Hippocampal formation (tissue), 2 donors: ENCODE measurements at places on chromosomes 3 and 15.

DNA sequence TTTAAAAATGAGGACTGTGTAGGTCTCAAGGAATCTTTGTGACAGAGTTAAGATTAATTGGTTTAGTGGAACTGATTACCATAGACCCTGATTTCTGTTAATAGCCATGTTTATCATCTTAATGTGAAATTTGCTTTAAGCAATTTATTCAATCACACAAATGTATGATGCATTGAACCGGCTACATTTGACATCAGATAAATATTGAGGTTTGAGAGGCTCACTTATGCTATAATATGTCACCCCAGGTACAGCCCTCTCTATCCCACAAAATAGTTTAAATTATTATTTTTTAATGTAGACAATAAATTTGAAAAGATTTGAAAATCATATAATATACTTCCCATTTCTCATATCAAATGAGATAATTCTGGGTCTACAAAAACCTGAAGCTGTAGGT lies 413.3 kb downstream of the NAALADL2 start:
- no peak for DNase-seq

- no peak for DNase-seq
Observed at GRCh38 chr3:56919797-56920195, 118.0 kb upstream of the ARHGEF3 start.

GRCh38 chr3:74614107-74614967 lies at the start of gene CNTN3:
Gene CNTN3 (minus strand): TSS chr3:74614659. CDS start chr3:74521112, 93,547 bp downstream.
- DNase-seq: no peak

GRCh38 chr3:72133329-72134011 lies 348.5 kb upstream of the PROK2 start:
- DNase-seq: no peak

GRCh38 chr3:14133876-14134275 lies 9.0 kb downstream of the TMEM43 start:
- DNase-seq: no peak

DNA sequence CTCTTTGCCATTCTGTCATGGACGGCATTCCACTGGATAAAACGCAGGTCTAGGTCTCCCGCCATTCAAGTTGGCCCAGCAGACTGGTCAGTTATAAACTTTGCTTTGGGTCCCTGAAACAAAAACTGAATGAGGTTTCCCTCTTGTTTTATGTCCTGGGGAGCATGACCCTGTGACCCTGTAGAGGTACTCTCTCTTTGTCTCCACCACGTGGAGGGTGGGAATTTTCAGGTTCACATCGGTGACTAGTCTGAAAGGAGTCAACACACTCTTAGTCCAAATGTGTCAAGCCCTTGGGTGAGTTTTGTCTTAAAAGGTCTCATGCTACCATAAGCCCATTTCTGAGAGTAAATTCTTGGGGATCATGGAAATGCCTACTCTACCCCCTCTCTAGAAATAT lies 139.9 kb downstream of the PLCH1 start:
- DNase-seq: no peak

DNA sequence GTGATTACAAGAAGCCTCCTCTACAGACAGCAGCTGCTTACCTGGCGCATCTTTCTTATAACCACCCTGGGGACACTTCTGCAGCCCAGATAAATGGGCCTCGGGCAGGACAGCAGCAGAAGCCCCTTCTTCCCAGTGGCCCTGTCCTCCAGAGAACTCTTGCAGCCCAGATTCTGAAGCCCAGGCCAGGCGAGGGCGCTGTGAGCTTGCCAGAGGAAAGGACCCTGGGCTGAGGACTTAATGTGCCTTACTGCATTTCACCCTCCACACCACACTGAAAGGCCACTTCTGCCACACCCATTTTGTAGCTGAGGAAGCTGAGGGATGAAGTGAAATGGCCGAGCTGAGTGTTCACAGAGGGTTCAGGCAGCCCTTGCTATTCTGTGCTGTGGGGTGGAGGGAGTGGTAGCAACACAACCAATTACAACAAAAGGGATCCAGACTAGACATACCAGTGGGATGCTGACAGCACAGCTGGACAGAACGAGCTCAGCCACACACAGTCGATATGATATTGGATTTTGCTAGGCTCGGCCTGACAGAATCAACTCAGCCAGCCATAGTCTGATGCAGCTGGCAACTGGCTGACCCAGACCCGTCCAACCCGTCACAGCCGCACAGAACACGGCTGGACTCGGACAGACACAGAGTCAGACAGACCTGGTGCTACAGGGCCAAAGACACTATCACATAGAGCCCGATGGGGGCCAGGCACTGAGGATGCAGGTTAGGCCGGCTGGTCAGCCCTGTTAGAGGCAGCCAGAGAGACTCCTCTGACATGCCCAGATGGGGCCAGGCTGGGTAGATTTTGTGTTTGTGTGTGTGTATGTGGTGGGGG lies 7.3 kb downstream of the ACOX2 start:
- DNase-seq: no peak

DNA sequence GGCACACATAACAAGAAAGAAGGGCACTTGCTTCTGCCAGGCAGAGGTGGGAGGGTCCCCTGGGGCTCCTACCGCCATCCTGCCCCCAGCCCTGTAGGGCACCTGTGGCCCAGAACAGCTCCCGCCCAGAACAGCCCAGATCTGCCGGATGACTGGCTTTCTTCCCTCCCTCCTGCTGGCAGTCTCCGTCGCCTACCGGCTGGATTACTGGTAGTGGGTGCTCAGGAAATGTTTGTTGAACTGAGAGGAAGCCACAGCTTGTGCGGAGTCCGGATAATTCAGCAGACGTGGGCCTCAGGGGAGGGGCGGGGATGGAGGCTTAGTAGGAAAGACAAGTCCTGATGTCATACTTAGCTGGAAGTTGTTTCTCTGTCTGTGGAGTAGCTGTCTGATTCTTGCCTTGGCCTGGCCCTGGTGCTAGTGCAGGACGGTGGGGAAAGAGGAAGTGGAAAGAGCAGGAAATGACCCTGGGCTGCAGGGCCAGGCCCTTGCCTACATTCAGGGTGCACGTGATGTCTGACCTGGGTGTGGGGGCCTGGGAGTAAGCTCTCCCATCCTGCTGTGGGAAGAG lies 6.7 kb downstream of the CCDC9B start:
- DNase-seq: peak; percentile 58

- no peak for DNase-seq
Observed at GRCh38 chr15:66563126-66563525, 2.7 kb downstream of the LCTL start.

- no peak for DNase-seq
Observed at GRCh38 chr15:62334536-62334935, 169.5 kb upstream of the C2CD4B start.

- DNase-seq: no peak
Observed at GRCh38 chr3:46664188-46664970, 29.1 kb downstream of the ALS2CL start.

DNA sequence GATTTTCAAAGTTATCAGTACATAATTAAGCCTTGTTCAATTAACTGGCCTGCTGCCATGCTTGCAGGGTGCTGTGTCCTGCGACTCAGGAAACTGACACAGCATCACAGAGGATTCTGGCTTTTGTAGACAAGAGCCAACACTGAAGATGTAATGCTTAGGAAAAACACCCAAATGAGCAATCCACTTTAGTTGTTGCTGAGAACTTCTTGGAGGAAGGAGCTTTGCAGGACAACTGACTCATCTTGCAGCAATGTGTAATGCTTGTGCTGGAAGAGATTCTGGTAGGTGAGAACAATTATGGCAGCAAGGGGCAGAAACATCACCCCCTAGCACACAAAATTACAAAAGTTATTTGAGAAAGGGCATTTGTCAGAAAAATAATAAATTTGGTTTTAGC lies 67.6 kb downstream of the NLGN1 start:
- no peak for DNase-seq

DNA sequence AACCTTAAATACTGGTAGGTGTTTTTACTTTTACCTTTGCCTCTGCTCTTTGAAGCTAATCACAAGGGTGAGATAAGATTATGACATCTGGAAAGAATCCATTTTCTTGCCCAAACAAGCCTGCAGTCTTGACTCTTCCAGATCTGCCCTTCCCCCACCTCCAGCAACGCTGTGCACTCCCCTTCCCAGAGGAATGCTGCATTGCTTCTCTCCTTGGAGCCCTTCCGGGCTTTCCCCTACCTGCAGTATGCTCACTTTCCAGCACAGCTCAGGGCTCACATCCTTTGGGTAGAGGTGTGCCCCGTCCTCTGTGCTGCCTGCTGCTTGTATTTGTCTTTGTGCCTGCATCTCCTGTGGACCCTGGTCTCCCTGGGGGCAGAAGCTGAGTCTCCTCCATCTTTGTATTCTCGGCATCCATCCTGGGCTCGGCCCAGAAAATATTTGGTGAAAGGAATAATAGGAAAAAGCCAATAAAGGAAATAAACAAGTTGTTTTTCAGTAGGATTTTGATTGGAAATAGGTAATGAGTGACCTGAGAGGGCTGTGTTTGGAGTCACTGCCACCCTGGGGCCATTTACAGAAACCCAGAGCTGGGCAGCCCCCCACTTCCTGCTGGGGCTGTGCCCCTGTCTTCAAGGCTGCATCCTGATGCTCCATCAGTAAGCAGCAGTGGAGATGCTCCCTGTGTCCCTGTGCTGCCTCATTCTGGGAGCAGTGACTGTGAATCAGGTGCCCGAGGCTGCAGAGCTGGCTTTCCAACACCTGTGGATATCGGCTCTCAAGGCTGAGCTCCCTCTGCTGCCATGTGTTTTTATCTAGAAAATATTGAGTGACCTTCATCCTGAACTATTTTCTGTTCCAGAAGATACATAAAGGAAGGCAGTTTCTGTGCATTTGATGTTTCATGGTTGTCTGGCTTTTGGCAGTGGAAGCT lies 117.5 kb downstream of the EEFSEC start:
- no peak for DNase-seq

DNA sequence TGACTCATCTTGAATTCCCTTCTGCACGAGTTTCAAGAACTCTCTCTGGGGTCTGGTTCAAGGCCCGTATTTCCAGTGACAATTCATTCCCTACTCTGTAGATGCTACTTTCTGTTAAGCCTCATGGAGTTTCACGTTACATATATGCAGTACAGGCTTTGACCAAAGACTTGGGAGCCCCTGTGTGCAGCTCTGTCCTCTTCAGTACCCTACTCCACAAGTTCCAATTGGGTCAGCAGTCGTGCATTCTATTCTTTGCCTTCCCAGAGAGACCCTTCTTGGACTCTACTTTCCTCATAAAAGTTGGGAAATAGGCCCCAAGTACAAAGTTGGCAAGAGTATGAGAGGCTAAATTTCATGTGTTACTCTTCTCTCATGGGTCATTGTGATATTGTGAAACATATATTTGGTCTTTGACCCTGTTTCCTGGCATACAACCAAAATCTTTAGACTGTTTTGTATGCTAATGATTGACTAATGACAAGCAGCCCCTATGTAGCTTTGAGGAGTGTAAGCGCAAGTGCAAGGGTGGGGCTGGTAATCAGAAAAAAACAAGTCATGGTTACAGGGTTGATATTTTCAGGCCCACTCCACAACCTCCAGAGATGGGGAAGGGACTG lies 15.0 kb upstream of the CCDC50 start:
- no peak for DNase-seq

GRCh38 chr3:125107363-125107762 lies 51.6 kb upstream of the HEG1 start:
- DNase-seq: no peak

GRCh38 chr3:69178838-69179739 lies 56.7 kb upstream of the LMOD3 start:
- DNase-seq: no peak

DNA sequence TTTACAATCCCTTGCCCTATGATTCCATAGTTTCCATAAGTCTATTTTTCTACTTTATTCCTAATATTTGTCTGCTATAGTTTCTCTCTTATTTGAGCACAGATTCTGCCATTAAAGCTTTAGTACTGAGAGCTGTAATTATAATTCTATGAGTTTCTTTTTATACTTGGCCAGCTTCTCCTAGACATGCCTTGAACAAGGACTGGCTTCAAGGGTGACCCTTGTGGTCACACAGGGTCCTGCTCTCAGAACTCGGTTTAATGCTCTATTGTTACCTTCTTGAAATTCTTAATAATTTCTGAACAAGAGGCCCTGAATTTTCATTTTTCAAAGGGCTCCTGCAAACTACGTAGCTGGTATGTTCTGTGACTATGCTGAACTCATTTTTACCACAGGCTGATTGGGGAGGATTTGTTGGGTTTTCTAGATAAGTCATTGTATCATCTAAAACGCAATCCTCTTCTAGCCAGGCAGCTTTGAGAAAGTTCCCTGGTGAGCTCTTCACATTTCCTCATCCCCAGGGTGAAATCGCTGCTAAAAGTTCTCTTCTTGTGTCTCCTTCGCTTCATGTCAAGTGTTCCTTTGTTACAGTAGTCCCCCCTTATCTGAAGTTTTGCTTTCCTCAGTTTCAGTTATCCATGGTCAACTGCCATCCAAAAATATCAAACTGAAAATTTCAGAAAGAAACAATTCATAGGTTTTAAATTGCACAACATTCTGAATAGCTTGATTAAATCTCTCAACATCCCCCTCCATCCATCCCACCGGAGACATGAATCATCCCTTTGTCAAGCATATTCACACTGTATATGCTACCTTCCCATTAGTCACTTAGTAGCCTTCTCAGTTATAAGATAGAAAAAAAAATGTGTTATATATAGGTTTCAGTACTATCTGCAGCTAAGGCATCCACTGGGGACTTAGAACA lies 12.6 kb upstream of the PLCL2 start:
- no peak for DNase-seq

GRCh38 chr15:91517491-91518200 lies 335.9 kb upstream of the SLCO3A1 start:
- DNase-seq: no peak

DNA sequence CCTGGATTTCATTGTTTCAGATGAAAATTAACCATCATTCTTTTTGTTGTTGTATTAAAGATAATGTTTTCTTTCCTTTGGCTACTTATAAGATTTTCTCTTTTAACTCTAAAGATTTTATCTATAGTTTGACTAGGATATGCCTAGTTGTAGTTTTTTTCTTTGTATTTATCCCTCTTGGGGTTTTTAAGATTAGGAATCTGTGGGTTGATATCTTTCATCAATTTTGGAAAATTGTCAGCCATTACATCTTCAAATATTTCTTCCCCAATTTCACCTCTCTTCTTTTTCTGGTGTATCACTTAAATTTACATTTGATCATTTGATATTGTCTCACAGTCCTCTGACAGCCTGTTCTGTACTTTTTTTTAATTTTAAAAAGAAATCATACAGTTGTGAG lies 32.5 kb upstream of the LIMD1 start:
- no peak for DNase-seq

DNA sequence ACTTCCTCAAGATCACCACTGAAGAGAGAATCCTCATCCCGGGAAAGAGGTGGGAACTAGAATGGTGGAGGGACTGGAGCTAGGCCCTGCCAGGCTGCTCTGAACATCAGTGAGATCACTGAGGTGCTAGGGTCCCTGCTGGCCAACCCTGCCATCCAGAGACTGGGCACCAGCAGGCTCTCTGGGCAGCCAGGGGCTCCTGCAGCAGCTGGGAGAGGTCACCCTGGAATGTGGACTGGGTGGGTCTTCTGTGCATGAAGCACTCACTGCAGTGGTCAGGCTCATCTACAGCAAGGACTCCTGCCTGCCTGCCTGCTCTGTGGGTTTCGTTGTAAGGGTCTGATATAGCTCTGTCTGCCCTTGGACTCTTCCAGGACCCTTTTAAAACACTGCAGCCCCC lies 24.9 kb downstream of the ALS2CL start:
- no peak for DNase-seq

- DNase-seq: no peak
Observed at GRCh38 chr3:108125550-108126071, 34.8 kb upstream of the CD47 start.
